ENCODE measurements at places on chromosomes 12 and 14.

GRCh38 chr14:61326847-61327246 lies 5.5 kb downstream of the PRKCH start:
- peak; percentile 10 for DNase-seq

DNA sequence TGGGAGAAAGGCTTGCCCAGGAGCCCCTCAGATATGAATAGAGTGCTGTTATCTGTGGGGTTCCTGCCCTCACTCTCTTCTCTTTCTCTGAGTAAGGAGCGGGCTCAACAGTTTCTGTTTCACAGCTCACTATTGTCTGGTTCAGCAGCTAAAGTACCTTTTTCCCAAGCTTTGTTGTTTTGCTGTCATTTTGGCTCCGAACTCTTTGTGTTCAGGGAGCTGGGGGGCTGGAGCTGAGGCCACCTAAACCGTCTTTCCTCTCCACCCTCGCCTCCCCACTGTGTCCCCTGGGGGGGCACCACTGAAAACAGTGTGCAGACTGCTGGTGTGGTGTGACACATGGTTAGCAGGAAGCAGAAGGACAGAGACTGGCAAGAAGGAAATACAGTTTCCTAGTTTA lies 51.4 kb downstream of the FBXW8 start:
- DNase-seq = no peak

- no peak for DNase-seq
Measured at GRCh38 chr14:50352584-50352983, 40.5 kb downstream of the DMAC2L start.

GRCh38 chr14:34983148-34983760 lies 462 bp downstream of the SRP54 start:
- no peak for DNase-seq

DNA sequence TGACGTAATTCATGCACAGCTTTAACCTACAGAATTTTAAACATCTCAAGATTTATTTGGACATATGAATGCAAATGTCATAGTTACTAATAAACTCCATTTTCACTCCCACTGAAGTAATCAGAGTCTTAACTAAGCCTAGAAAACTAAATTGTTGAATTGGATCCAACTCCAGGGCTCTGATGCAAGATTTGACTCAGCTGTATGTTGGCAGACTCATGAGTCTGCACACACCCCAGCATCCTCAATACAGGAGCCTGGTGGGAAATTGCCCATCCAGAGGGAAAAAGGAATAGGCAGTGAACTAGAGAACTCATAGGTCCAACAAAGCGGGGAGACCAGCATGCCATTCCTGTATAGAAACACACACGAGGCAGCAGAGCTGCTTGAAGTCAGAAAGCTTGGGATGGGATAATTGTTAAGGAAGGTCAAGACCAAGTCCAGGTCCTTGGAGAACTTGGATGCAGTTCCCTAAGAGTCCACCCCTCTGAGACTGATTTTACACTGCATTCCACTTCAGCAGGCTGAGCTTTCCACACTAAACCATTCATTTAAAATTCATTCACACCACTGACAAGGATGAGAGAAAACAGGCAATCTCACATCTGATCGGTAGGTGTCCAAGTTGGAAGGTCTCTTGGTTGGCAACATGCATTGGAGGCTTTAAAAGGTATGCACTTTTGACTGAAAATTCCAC lies 14.4 kb downstream of the TMTC1 start:
- no peak for DNase-seq

DNA sequence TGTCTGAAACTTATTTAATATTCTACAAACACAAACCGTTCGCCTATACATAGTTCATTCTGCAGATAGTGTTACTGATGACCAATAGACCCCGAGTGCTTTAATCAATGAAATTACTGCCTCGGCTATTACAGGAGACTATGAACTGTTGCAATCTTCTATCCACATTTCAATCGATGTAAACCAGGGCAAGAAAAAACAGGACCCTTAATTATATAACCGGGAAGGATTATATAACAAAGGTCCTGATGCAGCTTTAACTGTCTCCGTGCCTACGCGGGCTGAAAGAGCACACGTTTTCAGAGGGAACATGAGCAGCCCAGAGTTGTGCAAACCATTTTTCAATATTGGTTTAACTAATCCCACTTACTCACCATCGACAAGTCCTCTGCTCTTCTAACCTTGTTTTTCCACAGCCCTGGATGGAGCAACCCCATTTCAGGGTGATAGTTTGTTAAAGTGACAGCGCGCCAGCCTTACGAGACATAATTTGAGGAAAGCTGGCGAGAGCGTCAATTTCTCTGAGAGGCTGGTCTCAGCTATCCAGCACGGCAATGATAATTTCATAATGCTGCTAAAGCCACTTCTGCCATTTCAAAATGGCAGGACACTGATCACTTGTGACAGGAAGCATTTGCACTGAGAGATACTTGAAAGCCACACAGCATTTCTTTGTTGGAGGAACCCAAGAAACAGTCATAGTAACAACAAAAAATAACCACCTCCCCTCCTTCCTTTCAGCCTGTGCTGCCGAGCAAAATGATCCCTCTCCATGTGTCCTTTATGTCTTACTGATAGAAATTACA lies 184.6 kb downstream of the FOXN3 start:
- no peak for DNase-seq

- no peak for DNase-seq
Measured at GRCh38 chr14:23119363-23120327, 590 bp upstream of the CEBPE start.

- no peak for DNase-seq
Measured at GRCh38 chr12:107029081-107029480, 42.1 kb upstream of the MTERF2 start.

DNA sequence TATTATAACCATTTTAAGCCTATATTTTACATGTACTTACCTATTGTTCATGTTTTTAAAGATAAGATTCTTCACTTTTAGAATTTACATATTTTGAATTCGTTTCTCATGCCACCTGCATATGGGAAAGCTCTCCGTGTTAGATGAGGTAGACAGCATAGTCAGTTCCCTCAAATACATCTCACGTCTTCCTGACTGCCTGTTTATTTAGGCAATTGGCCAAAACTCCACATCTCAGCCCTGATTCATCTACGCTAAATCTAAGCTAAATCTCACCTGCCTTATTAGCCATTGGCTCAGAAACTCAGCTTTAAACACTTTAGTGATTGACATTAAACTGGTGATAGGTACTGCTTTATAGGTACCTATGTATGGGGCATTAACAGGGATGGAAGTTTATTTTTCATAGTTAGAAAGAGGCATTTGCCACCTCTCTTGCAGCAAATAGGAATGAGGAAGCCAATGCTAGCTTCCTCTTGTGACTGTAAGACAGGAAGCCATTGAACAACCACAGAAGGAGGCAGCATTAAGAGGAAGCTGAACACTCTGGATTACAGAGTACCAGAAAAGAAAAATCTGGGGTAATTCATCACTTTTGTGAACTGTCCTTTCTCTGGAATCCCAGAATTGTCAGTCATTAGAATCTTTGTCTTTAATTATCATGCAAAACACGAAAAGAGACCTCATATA lies 111.9 kb downstream of the LRFN5 start:
- peak; percentile 87 for DNase-seq

DNA sequence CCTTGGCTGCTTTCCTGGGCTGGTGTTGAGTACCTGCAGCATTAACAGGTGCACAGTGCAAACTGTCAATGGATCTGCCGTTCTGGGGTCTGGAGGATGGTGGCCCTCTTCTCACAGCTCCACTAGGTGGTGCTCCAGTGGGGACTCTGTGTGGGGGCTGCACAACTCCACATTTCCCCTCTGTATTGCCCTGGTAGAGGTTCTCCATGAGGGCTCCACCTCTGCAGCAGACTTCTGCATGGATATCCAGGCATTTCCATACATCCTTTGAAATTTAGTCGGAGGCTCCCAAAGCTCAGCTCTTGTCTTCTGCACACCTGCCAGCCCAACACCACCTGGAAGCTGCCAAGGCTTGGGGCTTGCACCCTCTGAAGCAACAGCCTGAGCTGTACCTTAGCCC lies 198.6 kb downstream of the GXYLT1 start:
- no peak for DNase-seq

DNA sequence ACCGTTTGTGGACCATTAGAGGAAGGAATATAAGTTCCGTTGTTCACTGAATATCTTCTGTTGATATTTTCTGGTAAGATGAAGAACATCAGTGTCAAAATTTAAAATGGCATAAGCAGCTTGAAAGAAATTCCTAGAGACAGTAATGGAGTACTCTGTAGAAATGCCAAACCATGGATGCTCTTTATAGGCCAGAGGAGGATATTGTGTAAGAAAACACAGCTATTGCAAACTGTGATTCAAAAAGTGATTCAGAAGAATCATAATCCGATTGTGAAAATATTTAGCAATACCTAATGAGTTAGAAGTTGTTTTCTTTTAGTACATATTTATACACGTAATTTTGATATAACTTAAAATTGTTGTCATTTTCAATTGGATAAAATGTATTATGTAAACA lies 102.8 kb downstream of the SLC16A7 start:
- no peak for DNase-seq

DNA sequence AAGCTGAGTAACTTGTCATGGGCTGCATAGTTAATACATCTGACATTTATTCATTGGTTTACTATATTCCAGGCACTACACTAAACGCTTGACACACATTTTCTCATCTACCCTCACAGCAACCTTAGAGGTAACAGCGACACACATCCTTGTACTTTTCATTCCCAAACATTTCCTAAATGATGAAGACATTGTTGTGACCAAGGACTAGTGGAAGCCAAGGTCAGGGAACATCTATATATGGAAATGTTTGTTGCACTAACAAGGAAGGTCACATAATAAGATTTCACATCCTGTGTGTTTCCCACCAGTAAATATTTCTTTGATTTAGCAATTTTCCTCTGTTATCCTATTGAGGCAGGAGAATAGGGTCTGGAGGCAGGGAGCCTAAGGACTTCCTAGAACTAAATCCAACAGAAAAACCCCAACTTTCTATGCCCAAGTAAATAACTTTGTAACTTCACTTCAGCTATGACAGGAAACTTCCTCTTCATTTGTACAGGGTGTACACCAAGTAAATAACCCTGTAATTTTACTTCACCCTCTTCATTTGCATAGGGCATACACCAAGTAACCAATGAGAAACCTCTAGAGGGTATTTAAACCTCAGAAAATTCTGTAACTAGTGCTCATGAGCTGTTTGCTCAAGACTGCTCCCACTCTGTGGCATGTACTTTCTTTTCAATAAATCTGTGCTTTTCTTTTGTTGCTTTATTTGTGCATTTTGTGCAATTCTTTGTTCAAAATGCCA lies 48.4 kb downstream of the ZNF641 start:
- no peak for DNase-seq

- DNase-seq = no peak
Measured at GRCh38 chr14:102303664-102304063, 1.3 kb downstream of the MOK start.

DNA sequence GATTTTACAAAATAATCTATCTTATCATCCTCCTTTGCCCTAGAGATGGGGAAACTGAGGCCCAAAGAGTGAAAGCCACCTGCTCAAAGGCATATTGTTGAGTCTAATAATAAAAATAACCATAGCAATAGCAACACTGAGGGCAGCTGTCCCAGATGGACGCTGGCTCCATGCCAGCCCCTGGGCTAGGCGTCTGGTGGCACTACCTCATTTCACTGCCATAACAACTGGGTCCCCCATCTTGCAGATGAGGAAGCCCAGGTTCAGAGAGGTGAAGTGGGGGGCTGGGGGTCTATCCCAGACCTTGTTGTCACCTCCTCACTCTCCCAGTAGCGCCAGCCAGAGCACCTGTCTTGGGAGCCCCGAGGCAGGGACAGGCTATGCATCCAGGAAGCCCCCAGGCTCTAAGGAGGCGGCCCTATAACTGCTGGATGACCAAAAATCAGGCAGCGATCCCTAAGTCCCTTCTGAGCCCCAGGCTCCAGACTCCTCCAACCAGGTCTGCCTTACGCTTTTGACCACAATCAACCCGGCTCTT lies 12.8 kb downstream of the BDKRB2 start:
- DNase-seq = peak; percentile 56

DNA sequence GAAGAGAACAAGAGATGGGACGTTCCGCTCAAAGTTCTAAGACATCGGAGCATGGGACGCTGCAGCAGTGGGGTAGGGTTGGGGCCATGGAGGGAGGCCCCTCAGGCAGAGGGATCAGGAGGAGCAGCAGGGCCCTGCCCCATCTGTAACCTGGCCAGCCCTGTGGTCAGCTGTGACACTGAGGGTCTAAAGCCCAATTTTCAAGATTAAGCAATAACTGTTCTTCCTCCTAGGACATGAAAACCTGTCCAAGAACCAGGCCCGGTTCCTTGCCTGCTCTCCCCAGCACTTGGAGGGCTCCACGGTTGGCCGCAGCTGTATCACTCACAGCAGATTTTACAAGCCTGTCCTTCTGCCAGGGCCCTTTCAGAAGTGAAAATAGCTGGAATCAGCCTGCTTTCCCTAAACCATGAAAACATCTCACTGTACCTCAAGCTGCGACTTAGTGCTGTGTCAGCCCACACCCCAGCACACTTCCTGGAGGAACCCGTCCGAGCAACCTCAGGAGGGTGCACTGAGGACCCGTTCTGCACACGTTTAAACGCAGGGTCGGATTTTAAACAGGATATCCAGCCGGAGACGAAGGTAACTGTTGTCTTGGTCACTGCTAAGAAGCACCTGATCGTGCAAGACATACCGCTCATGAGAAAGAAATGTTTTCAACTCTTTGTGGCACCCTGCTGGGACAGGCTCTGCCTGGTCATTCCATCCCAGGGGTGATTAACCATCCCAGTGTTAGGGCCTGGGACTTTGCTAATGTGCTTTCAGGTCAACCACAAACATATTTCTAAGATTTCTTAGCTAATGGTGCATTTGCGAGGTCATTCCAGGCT lies 201.9 kb upstream of the DIO3 start:
- DNase-seq = no peak

DNA sequence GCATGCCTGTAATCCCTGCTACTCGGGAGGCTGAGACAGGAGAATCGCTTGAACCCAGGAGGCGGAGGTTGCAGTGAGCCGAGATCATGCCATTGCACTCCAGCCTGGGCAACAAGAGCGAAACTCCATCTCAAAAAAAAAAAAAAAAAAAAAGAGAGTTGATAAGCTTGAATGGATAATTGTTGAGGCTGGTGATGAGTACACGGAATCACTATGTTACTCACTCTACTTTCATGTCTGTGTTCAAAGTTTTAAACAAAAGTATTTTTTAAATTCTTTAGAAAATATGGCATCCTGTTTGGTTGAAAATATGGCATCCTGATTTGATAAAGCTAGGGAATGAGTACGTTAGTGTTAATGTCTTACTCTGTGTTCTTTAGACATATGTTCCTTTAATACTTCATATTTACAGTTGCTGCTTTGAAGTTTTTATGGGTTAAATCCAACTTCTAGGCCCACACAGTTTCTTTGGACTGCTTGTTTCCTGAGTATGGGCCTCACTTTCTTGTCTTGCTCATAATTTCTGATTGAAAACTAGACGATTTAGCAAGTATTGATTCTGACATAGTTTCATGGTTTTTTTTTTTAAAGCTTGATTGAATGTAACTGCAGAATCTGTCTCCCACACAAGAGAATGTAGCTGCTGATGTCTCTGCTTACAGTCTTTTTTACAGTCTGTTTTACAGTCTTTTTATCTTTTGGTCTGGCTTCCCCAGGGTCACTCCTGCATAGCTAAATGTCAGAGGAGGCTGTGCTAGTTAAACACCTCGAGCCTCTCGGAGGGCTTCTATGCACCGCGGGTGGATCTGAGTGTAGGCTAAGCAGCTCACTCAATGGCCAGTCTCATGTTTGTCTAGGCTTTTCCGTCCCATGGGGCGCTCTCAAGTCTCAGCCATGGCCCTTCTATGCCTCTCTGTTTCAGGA lies 14.1 kb upstream of the FBLN5 start:
- DNase-seq = no peak

- no peak for DNase-seq
Measured at GRCh38 chr14:73945159-73945670, 4.7 kb downstream of the FAM161B start.

- DNase-seq = no peak
Measured at GRCh38 chr12:130796985-130797686, 41.9 kb downstream of the STX2 start.

GRCh38 chr12:52312086-52312485 lies 9.1 kb downstream of the KRT83 start:
- DNase-seq = no peak
